Effector memory CD4-positive, alpha-beta T cell (primary cell): ENCODE measurements at places on chromosomes 7 and 10.

GRCh38 chr7:51327287-51327717 lies 10.7 kb upstream of the COBL start:
- no peak overlapping the region for H3K4me3 ChIP-seq
- no peak overlapping the region for H3K27ac ChIP-seq
- no peak for DNase-seq
- H3K4me1 ChIP-seq: no peaks in the 10 kb centered on the region
- H3K27me3 ChIP-seq: no peaks in the 10 kb centered on the region

GRCh38 chr10:86759073-86759672 lies 2.8 kb downstream of the BMPR1A start:
- no peak for DNase-seq
- no peaks in the 10 kb centered on the region for H3K36me3 ChIP-seq
- no peak overlapping the region for H3K4me3 ChIP-seq
- H3K4me1 ChIP-seq: peaks cover 7% of the 10 kb centered on the region
- H3K27me3 ChIP-seq: no peaks in the 10 kb centered on the region

GRCh38 chr7:156219307-156220077 lies 407.2 kb upstream of the SHH start:
- H3K4me1 ChIP-seq: no peaks in the 10 kb centered on the region
- H3K27me3 ChIP-seq: no peaks in the 10 kb centered on the region
- no peak overlapping the region for H3K27ac ChIP-seq

- DNase-seq: no peak
- no peaks in the 10 kb centered on the region for H3K4me1 ChIP-seq
- no peak overlapping the region for H3K27ac ChIP-seq
- no peaks in the 10 kb centered on the region for H3K36me3 ChIP-seq
Measured at GRCh38 chr7:30411897-30412296, 66.7 kb downstream of the NOD1 start.

GRCh38 chr7:152760854-152761748 lies 1.5 kb downstream of the ACTR3B start:
- H3K4me1 ChIP-seq: peaks cover 9% of the 10 kb centered on the region
- no peaks in the 10 kb centered on the region for H3K27me3 ChIP-seq

GRCh38 chr7:85737426-85737825 lies 550.6 kb upstream of the SEMA3D start:
- H3K27me3 ChIP-seq: no peaks in the 10 kb centered on the region
- no peak overlapping the region for H3K4me3 ChIP-seq
- no peak overlapping the region for H3K27ac ChIP-seq
- no peaks in the 10 kb centered on the region for H3K4me1 ChIP-seq
- no peak for DNase-seq
